CD14-positive monocyte (primary cell): ENCODE measurements at places on chromosomes 11 and 22. TPM values are rescaled to one million over a fixed set of nuclear protein-coding genes. Genes with fewer than 3 reads are reported as not detected.

The RAC2 gene
- 529 TPM for polyA plus RNA-seq

The KCTD17 gene
- polyA plus RNA-seq, result 8.4 TPM

DNA sequence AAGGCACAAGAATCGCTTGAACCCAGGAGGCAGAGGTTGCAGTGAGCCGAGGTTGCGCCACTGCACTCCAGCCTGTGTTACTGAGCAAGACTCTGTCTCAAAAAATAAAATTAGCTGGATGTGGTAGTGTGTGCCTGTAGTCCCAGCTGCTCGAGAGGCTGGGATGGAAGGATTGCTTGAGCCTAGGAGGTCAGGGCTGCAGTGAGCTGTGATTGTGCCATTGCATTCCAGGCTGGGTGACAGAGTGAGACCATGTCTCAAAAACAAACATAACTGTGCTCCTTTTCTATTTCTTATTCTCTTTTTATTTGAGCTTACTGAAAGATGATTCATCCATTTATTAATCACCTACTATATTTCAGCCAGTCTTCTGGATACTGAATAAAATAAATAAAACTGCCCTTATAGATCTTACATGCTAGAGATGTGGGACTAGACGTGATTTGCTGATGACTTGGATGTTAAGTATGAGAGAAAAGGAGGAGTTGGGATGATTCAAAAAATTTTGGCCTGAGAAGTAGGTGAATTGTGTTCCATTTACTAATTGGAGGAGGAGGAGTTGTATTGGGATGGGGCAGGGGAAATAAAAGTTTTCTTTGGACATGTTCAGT lies 18.0 kb downstream of the PAAF1 start:
- DNase-seq, result no peak

DNA sequence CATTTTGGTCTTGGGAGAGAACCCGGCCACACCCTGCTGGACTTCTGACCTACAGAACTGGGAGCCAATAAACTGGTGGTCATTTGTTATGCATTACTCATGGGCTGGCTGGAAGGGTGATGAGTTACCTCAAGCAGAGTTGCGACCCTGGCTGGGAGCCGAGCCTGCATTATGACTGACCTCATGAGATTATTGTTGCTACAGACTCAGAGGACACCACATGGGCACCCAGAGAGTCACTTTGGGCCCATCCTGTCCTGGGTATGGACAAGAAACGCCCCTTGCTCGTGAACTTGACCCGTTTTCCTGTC lies 531.7 kb downstream of the TBC1D22A start:
- DNase-seq, result no peak

DNA sequence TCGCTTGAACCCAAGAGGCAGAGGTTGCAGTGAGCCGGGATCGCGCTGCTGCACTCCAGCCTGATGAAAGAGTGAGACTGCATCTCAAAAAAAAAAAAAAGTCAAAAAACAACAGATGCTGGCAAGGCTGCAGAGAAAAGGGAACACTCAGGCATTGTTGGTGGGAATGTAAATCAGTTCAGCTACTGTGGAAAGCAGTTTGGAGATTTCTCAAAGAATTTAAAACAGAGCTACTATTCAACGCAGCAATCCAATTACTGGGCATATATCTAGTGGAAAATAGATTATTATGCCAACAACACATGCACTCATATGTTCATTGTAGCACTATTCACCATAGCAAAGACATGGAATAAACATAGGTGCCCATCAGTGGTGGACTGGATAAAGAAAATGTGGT lies 89.7 kb downstream of the EFCAB6 start:
- no peak for DNase-seq

- no peak for DNase-seq
Observed at GRCh38 chr11:120186774-120187591, 23.8 kb upstream of the OAF start.

GRCh38 chr22:44094751-44095302 lies 70.7 kb downstream of the PARVB start:
- DNase-seq, result no peak

GRCh38 chr11:131146827-131147490 lies 223.5 kb upstream of the NTM start:
- DNase-seq, result no peak

The HEPHL1 gene
- polyA plus RNA-seq, result not detected

DNA sequence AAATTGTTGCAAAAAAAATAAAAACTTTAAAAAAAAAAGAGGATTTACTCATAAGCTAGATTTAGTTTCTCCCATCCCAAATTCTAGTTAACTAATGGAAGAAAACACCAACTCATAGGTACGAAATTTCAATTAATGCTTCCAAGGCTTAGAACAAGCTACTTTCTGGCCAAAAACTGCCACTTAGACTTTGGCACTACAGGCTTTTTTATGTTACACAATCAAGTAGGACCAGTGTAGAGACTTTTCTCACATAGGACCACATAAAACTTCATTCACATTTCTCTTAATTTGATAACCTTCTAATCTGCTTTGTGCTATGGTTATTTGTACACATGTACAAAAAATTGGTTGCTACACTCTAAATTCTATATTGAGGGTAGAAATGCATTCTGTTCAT lies 3.1 kb downstream of the ST13 start:
- DNase-seq, result no peak

DNA sequence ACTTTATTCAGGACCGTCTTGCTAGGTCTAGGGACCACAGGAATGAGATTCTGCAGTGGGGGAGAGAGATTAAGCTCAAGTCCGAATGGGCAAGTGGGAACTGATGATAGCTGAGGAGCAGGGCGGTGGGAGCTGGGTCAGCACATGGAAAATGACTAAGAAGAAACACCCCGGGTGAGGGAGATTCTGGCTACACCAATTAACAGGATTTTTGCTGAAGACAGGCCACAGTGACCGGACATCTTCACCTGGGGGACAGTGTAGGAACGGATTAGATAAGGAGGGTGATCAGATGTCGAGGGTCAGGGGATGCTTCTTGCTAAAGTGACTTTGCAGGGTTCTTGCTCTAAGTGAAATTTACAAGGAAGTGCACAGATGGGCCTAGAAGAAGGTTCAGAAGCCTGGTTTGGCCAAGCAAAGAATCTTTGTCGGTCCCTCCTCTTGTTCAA lies 8.5 kb upstream of the DGCR8 start:
- no peak for DNase-seq

GRCh38 chr22:19855504-19856409 lies 1.1 kb upstream of the GNB1L start:
- peak; percentile 78 for DNase-seq

DNA sequence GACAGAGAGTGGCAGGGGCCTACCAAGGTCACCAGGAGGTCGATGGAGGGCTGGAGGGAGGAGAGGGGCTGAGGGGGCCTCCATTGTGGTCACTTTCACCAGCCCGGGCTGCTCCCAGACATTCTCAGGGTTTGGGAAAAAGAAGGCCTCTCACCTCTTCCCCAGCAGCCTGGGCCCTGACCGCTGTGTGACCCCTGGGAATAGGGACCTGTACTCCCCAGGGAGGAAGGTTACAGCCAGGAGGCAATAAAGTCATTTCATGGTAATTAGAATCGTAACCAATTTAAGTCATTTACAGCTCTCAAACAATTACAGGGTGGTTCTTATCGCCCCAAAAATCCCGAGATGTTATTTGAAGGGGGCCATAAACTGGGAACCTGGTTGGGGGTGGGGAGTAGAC lies 37.8 kb downstream of the ISX start:
- no peak for DNase-seq

The STARD10 gene
- polyA plus RNA-seq, result 15.4 TPM

DNA sequence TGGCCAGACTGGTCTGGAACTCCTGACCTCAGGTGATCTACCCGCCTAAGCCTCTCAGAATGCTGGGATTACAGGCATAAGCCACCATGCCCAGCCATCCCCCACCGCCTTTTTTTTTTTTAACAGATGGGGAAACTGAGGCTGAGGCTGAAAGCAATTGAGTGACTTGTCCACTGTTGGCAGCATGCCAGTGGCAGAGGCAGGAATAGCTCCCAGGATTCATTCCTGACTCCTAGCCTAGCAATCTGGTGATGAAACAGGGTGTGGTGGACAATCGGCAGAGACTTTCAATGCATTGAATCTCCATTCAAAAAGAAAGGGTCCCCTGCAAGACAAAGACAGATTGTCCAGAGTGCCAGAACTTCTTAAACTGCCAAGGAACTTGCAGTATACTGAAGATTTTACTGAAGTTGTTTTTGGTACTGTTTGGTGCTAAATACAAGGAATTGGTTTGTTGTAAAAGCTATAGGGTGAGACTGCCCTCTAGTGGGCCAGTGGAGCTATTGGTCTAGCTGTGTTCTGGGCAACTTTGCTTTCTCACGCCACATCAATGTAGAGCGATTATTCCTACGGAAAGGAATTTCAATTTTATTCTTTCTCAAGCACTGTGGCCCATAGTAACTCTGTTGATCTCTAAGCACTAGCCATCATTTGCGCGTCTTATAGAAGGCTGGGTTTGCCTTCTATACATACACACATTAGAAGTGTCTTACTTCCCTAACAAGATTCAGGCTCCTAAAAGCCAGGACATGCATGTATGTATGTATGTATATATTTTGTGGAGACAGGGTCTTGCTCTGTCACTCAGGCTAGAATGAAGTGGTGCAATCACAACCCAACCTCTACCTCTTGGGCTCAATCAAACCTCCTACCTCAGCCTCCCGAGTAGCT lies 21.0 kb downstream of the C22orf31 start:
- peak; percentile 72 for DNase-seq

DNA sequence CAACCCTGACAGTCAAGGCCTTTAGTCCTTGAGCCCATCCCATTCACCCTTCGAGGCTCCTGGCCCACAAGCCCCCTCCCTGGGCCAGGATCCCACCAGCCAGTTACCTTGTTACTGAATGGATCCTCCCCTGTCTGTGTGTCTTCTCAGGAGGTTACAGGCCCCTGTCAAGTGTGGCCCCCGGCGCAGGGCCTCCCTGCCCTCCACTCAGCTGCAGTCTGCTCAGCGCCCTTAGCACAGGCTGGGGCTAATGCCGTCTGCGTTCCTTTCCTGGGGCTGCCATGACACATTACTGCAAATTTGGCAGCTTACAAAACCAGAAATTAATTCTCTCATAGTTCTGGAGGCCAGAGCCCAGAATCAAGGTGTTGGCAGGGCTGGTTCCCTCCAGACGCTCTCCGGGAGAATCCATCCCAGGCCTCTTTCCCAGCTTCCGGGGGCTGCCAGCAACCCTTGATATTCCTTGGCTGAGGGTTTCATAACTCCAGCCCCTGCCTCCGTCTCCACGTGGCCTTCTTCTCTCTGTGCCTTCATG lies 9.4 kb upstream of the SYT12 start:
- no peak for DNase-seq

The RIC3 gene
- polyA plus RNA-seq, result not detected

DNA sequence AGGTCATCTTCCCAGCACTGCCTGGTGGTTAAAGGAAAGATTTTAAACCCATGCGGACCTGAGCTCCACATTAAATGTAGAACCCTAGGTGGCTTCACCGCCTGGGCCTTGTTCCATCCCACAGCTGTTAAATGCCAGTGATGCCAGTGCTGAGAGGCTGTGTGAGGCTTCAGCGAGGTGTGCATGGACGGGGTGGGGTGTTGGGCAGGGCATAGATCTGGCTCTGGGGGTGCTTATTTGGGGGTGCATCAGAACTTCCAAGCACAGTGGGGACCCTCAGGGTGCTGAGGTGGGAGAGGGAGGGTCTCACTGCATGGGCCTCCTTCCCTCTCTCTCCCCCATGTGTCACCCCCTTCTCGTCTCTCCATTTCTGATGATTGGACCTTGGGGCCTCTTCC lies 90.1 kb upstream of the B3GAT1 start:
- DNase-seq, result no peak

The MMP1 gene
- not detected for polyA plus RNA-seq

The FGF19 gene
- not detected in 2 replicates for polyA plus RNA-seq

- peak; percentile 52 for DNase-seq
Observed at GRCh38 chr11:72584939-72585597, 89.2 kb downstream of the PDE2A start.

GRCh38 chr11:65555693-65556231 lies 2.4 kb downstream of the LTBP3 start:
- peak; percentile 44 for DNase-seq

The OR52K1 gene
- not detected for polyA plus RNA-seq

DNA sequence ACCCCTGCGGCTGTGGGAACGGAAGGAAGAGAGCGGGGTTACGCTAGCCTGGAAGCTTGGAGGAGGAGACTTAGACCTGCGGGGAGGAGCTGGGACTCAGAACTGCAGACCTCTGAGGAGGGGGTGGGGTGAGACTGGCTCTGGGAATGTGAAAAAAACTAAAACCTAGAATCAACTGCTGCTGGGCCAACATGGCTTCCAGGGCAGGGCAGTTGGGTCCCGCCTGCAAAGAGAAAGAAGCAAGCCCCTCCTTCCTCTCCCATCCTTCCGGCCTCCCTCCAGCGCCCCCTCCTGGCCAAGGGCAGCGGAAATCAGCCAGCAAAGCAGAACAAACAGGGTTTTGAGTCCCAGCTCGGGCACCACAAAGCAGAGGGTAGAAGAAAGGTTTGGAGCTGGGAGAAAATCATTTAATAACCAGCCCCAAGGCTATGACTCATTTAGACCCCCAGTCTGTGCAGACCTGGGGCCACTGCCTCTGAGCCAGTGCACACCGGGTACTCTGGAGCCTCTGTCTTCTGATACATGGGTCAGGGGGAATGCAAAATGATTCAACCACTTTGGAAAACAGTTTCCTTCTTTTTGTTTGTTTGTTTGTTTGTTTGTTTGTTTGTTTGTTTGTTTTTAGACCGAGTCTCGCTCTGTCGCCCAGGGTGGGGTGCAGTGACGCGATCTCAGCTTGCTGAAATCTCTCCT lies 7.3 kb upstream of the NCF4 start:
- DNase-seq, result peak; percentile 85

DNA sequence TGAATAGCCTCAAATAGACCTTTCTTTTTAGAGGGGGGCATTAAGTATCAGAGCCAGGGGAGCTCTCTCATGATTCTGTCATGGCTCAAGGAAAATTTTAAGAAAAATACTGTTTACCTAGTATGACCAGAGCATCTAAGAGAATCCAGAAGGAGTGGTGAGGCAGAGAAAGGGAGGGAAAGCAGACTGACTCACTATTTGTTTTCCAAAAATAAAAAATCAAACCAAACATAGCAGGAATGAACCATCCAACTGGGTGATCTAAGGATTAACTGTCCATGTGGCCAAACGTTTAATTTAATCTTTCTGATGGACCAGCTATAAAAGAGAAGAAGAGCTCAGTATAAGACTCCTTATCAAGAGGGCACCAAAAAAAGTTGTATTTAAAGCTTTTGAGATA lies 70.8 kb downstream of the GAB2 start:
- no peak for DNase-seq

DNA sequence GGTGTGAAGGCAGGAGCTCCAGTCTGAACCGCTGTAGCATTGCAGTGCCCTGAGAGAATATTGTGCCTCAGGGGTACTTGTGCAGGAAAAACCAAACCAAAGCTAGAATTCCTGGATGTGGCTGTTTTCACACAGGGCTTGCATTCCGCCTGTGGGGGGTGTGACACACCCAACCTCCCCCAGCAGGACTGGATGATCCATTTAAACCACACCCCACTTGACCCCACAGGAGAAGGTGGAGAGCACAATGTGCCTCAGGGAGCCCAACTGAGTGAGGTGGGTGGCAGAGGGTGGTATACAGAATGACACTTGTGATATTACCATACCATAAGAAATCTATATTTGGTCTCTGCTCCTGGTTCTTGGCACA lies 66.9 kb upstream of the SLC22A12 start:
- no peak for DNase-seq

The BATF2 gene
- polyA plus RNA-seq, result 1.7 and 4.8 TPM in 2 replicates

The SEPTIN5 gene
- 0.27 and 0.64 TPM in 2 replicates for polyA plus RNA-seq

- DNase-seq, result peak; percentile 96
Observed at GRCh38 chr11:72793425-72794367, at the start of gene STARD10. Gene STARD10 (minus strand): TSS chr11:72794047. CDS start chr11:72781181, 12,866 bp downstream.

The HBG1 gene
- not detected for polyA plus RNA-seq
